ENCODE measurements at places on chromosomes 7 and 10. TPM values are rescaled to one million over a fixed set of nuclear protein-coding genes. Genes with fewer than 3 reads are reported as not detected.
A peak's percentile ranks its signal among the peaks of the same experiment; 100 is the strongest.

Gene CLRN3
- 0.11 TPM for total RNA-seq

Gene TMEM270
- not detected for total RNA-seq

Gene C10orf62
- not detected for total RNA-seq

Gene RBM20
- total RNA-seq, result 0.13 TPM

Gene CROT
- total RNA-seq, result 7.2 TPM

Gene ARHGAP19
- total RNA-seq, result 12.3 TPM

Gene NPM3
- total RNA-seq, result 168 TPM

Gene ASAH2B
- 2.3 TPM for total RNA-seq

Gene ZNF746
- 16.7 TPM for total RNA-seq

Gene SYT15
- total RNA-seq, result 0.21 TPM

Gene SLC13A1
- not detected for total RNA-seq

Gene ABCB1
- total RNA-seq, result 5.1 TPM

DNA sequence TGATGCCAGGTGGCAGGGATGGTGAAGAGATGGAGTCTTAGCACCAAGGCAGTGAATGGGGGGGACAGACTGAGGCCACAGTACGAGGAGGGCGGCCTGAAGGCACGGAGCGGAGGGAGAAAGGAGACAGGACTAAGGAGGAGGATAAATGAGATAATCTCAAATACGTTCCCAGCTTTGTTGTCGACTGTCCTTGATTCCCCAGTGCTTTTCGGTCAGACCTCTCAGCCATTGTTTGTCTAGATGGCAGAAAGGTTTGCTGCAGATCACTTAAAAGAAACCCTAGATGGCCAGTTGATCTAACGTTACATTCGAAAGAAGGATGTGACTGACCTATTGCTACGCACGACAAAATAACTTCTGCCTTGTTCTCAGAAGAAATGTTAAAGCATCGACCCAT is 479.0 kb downstream of the GATA3 start:
- DNase-seq, result no peak

- DNase-seq, result peak; percentile 8
Measured at GRCh38 chr7:107039199-107039900, 5.2 kb upstream of the PRKAR2B start.

DNA sequence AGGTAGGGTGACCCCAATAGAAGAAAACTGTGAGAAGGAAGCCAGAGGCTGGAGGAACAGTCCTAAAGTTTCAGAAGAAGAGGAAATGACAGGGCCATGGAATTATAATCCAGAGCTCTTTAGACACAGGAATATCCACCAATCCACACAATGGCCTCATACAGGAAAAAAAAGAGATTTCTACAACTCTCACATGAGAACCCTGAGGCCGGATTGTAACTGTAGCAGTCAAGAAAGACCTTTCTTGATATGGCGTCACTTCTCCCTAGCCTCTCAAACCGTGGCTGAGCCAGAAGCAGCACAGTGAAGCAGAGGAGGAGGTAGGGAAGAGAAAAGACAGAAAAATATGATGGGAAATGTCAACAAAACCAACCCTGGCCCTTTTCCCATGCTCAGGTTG is 76.9 kb downstream of the RAPGEF5 start:
- DNase-seq, result no peak

DNA sequence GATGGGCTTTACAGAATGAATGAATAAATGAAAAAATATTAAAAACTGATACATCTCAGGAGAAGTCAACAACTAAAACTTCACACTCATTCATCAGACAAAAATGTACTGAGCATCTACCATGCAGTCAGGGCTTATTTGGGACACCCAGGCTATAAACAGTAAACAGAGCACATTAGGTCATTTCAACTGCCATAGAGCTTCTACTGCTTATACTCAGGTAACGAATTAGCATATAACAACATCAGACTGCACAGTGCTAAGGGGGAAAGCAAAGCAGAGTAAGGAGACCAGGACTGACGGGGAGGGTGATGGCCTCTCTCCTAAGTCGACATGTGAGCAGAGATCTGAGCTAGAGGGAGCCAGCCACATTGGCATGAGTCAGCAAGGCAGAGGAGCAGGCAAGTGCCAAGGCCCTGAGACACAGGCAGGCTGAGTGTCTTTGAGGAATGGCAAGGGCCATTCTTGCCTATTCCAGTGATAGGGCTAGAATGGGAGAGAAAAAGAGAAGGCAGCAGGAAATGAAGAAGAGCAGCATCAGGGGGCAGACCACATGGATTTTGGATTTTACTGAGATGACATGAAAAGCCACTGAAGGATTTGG is 528.9 kb downstream of the PARD3 start:
- DNase-seq, result no peak

- peak; percentile 36 for DNase-seq
Measured at GRCh38 chr10:119306514-119306951, 99.2 kb downstream of the GRK5 start.

DNA sequence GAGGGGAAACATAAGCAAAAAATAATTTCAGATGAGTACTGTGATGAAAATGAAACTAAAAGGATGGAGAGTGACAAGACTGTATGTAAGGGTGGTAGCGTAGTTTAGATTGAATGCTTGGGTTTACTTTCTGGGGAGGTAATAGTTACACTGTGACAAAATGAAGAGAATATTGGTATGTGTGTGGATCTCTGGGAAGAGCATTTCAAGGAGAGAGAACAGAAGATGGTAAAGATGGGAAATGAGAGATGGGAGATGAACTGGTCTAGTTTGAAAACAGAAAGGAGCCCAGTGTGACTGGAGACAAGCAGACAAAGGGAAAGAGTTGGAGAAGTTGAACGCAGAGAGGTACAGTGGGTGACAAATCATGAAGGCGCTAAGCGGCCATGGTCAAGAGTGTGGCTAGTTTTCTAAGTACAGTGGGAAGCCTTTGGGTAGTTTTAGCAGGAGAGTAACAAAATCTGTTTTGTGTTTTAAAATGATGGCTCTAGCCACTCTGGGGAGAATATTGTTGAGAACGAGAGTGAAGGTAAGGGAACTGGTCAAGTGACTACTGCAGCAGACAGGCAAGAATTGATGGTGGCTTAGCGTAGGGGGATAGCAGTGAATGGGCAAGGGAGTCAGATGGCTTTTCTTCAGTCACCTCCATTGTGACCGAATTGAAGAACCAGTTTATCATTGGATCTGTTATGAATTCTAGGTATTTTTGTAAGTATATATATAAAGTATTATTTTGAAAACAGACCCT is 22.6 kb downstream of the PALS2 start:
- DNase-seq, result no peak

GRCh38 chr7:111987115-111987826 is 218.9 kb downstream of the DOCK4 start:
- no peak for DNase-seq

DNA sequence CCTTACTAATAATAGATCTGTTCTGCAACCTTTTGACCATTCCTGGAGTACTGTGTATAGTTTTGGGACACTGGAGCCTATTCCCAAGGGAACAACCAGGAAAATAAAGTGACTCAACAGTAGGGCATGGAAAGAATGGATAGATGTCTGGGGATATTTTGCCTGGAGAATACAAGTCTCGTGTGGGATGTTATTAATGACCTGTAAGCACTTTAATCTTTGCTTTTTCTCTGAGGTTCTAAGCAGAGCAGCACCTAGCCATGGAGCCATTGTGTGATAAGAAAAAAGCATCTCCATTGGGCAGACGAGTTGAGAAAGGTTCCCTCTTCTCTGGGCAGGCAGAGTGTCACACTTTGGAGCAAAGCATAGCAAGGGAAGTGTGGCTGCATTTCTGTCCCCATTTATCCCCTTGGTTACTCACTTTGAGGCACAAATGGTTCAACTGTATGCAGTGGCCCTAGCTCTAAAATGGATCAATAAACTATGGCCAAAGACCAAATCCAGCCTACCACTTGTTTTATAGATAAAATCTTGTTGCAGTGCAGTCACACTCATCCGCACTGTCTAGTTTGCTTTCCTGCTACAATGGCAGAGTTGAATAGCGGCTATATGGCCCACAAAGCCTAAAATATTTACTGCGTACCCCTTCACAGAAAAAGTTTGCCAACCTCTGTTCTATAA is 21.0 kb upstream of the CCDC71L start:
- peak; percentile 88 for DNase-seq

DNA sequence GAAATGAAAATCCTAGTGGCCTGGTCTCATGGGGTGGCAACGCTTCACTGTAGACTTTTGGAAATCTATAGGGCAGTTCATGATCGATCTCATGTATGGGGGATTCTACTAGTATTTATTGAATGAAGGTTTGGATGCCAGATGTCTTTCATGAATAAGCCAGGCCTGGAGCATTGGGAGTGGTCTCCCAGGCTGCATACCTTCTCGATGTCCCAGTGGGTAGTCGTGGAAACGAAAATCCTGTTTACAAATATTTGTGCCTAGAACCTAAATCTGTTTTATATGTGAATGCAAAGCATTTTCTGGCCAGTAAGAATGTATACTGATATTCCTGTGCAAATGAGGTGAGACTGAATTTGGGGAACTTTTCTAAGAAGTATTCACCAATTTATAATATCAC is 105.0 kb upstream of the C1QL3 start:
- no peak for DNase-seq

DNA sequence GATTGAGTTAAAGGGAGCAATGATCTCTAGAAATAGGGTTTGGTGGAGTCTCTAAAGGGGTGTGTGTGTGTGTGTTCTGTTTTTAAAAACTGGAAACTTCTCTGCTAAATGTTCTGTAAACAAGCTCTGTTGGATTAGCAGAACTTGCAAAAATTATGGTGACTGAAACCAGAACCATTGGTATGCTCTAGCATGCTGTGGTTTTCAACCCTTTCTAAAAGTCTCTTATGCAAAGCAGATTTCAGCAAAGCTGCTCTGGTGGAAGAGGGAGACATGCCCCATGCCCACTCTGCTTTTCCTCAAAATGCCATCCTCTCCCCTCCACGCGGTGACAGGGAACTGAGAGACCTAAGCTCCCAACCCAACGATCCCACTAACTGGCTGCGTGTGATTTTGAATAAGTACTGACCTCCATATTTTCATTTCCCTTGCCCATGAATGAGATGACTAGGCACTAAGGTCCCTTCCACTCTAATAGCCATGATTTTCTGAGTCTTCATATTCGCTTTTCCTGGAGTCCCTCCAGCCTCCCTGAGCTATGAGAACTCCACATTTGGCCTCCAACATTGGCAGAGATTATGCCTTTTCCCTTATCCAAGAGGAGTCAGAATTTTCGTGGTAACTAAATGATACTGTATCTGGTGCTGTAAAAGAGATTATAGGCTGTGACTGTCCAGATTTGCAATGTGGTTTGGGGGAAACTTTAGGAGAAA is 117.3 kb upstream of the PALS2 start:
- no peak for DNase-seq

DNA sequence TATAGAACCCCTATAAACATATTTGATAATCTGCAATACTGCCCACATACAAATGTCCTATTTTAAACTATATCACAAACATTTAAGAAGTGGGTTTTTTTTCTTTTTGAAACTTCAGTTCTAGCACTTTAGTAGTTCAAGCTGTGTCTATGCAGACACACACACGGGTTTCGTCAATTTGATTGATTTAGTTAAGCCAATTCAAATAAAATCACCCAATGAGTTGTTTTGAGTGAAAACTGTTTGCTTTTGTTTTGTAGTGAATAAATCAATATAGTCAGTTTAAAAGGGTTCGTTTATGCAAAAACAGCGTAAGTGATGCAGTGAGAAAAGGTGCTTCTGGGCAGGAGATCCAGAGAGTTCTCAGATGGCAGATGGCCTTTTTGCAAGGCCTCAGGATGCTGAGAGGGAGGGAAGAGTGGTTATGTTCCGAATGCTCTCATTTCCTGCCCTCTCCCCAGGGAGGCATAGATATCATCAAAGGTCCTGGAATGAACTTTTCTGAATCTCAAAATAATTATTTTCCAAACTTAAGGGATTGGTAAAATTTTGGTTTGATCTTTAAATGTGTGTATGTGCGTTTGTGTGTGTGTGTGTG is 102.7 kb downstream of the AGMO start:
- DNase-seq, result no peak

DNA sequence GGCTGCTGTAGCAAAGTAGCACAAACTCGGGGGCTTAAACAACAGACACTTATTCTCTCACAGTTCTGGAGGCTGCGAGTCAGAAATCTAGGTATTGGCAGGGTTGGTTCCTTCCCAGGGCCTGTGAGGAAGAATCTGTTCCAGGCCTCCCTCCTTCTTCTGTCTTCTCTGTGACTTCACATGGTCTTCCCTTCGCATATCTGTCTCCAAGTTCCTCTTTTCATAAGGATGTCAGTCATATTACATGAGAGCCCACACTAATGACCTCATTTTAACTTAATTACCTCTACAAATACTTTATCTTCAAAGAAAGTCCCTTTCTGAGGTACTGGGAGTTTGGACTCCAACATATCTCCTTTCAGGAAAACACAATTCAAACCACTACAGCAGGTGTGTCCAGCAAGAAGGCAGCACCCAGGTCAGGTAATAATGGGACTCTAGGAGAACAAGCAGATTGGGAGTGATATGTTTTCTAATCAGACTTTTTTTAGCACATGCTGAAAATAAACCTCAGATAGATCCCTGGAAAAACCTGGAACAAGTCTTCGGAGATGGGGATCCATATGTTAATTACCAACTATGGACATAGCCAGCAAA is 11.7 kb downstream of the CREB5 start:
- no peak for DNase-seq

DNA sequence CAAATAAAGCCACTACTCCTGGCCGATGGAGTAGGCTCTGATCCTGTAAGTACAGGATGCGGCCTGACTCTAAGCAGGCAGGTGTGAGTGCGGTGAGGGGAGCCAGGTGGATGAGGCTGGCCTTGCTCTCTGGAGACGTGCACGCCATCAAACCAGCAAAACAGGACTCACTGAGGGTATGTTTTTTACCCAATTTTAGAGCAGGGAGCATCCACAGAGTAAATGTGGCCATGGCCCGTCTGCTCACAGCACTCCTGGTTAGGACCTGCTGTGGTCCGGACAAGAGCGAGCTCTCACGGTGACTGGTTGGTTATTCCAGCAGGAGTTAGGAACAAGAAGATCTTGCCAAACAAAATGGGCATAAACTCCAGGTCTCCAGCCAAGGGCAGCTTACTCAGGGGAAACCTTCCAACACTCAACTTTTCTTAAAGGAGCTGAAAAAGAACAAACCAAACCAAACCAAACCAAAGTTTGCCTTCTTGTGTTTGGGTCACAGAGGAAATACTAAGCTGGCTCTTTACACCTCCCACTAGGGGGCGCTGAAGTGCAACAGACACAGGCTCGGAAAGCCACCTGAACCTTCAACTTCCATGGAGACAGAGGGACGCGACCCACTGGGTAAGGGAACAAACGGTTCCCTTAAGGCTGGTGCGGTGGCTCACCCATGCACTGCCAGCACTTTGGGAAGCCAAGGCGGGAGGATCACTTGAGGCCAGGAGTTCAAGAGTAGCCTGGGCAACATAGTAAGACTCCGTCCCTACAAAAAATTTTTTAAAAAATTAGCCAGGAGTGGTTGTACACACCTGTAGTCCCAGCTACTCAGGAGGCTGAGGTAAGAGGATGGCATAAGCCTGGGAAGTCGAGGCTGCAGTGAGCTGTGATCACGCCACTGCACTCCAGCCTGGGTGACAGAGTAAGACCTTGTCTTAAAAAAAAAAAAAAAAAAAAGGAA is 122.4 kb downstream of the CLEC2L start:
- peak; percentile 54 for DNase-seq

- DNase-seq, result no peak
Measured at GRCh38 chr7:38773430-38773829, 135.6 kb downstream of the VPS41 start.

GRCh38 chr10:15624401-15625196 is 95.1 kb downstream of the ITGA8 start:
- no peak for DNase-seq

GRCh38 chr10:42937048-42937447 is 139.8 kb upstream of the RET start:
- no peak for DNase-seq

GRCh38 chr10:63027531-63027930 is 105.6 kb upstream of the NRBF2 start:
- no peak for DNase-seq
